ENCODE measurements at places on chromosomes 13 and 19.

GRCh38 chr13:35865341-35866240 lies 265.6 kb downstream of the DCLK1 start:
- DNase-seq, result no peak

DNA sequence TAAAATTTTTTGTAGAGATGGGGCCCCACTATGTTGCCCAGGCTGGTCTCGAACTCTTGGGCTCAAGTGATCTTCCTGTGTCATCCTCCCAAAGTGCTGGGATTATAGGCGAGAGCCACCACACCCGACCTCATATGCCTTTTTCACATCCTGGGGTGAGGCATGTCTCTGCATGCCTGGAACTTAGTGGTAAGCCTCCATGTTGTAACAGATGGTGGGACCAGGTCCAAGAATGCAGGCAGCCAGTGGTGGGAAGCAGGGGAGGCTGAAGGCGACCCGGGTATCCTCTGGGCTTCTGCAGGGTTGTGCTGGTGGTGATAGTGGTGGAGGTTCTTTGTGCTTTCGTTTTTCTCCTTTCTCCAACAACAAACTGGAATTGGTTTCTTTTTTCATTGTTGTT lies 30.1 kb upstream of the CCDC124 start:
- DNase-seq, result no peak

DNA sequence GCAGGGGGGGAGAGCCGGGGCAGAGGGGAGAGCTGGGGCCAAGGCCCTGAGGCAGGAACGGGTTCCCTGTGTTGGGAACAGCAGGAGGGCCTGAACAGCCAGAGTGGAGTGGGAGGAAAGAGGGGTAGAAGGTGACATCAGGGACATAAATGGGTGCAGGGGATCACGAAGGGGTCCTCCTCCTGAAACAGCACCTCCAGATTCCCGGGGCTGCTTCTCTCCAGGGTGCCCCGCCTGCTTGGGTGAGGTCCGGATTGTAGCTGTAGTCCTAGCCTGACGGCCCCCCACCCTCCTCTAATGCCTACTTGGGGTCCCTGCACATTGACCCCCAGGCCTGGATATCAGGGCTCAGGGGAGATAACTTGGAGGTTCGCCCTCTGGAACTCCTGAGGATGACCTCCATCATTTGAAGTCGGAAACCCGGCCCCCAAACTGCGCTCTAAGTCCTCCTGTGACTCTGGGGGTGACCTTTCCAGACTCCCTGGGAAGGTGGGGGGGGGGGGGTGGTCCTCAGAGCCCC lies 473 bp upstream of the SCN1B start:
- no peak for DNase-seq

DNA sequence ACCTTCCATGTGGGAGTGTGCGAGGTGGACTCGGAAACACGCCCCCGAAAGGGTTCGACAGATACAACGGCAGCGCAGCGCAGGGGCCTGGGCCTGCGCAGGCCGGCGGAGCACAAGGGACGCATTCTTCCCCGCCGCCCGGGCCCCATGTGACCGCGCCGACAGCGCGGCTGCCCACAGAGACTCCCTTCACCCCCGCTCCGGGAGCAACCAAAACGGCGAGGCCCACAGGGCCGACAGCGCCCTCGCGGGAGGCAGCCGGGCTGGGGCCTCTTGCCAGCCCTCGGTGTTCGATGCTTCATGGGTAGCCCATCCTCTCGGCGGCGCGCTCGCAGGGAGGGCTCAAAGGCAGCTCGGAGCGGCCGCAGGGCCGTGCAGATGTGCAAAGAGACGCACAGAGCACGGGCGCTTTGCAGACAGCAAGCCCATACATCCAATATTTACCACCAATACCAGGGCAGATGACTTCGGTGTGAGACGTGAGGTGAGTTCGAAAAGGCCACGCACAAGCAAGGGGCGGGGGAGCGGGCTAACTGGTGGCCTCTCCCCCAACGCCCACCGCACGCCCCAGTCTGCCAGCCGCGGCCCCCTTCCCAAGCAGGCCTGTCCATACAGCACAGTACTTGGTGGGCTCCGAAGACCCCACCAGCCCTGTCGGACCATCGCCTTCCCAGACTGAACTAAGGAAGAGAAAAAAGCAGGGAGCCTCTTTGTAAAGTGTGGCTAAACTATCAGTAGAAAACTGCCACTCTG lies 89.9 kb downstream of the CRYL1 start:
- DNase-seq, result no peak

DNA sequence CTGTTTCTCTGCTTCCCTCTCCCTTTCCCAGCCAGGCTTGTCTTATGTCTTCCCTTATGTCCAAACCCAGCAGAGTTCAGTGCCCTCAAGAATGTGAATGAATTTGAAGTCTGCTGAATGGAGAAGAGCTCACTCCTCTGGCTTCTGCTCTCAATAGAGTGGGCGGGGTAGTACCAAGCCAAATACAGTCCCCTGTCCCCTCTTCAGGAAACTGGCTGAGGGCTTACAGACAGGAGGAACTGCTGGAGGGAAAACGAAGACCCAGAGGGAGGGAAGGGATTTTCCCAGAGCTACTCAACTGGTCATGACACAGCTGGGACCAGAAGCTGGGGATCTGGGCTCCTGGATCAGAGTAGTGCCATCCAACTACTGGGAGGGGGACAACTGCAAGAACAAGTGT lies 32.9 kb upstream of the POU2F2 start:
- no peak for DNase-seq

DNA sequence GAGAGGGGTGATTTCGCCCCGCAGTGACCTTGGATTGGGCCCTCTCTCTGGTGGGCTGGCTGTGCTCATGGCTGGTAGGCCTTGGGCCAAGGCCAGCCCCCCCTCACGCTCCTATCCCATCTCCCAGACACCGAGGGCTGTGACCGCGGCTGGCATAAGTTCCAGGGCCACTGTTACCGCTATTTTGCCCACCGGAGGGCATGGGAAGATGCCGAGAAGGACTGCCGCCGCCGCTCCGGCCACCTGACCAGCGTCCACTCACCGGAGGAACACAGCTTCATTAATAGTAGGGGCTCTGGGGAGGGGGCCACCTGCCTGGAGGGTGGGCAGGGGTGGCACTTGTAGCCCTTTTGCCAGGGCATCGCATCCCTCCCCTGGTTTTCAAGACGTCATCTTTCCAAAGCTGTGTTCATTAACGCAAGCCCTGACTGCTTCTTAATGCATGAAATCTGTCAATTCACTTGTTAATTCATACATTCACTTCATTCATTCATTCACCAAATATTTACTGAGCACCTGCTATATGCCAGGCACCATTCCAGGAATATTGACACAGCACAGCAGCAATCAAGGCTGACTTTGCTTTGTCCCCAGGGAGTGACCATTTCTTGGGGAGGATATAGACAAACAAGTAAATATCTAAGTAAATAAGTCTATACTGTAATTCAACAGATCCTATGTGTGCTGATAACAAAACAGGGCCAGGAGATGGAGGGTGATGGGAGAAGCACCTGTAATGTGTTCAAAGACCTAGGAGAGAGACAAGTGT lies 26.6 kb downstream of the NCAN start:
- no peak for DNase-seq

DNA sequence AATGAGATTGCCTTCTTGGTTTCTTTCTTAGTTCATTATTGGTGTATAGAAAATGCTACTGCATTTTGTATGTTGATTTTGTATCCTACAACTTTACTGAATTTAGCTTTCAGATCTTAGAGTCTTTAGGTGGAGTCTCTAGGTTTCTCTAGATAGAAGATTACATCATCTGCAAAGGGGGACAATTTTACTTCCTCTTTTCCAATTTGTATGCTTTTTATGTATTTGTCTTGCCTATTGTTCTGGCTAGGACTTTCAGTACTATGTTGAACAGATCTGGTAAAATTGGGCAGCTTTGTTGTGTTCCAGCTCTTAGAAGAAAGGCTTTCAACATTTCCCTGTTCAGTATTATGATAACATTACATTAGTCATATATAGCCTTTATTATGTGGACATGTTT lies 101.0 kb upstream of the SPRY2 start:
- DNase-seq, result no peak

DNA sequence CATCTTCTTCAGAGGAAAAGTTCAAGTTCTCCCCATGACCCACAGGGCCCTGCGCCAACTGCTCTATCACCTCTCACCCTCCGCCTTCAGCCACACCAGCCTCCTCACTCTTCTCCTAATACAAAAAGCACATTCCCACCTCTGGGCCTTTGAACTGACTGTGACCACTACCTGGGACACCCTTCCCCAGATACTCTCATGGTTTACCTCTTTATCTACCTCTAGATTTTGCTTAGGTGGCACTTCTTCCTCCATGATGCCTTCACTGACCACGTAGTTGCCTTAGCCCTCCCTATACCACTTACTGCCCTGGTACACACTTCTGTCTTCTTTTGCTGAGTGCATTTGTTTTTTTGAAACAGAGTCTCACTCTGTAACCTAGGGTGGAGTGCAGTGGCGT lies 3.9 kb upstream of the SYCE2 start:
- no peak for DNase-seq

- DNase-seq, result no peak
Observed at GRCh38 chr13:57638186-57638890, 6.8 kb downstream of the PCDH17 start.

GRCh38 chr19:49546825-49547565 lies 19.2 kb downstream of the RCN3 start:
- DNase-seq, result no peak

GRCh38 chr13:113901231-113901630 lies 37.4 kb upstream of the GAS6 start:
- no peak for DNase-seq

DNA sequence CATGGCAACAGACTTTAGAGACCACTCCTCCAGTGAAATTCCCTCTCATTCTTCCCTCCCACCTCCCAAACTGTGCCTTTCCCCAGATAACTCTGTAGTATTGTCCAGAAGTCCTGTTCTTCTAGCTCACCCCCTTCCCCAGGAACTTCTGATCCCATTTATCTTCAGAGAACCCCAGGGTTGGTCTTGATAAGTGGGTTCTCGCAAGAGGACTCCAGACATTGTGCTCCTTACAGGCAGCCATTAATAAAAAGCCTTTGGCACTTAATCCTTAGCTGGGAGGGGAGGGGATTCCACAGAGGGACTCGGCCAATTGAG lies 1.9 kb downstream of the LTBP4 start:
- no peak for DNase-seq

DNA sequence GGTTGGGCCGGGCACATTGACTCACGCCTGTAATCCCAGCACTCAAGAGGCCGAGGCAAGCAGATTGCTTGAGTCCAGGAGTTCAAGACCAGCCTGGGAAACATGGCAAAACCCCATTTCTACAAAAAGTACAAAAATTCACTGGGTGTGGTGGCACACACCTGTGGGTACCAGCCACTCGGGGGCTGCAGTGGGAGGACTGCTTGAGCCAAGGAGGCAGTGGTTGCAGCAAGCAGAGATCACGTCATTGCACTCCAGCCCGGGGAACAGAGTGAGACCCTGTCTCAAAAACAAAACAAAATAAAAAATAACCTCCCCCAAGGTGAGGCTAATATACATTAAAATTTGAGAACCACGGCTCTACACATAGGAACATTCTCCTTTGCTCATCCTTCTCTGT lies 24.9 kb downstream of the NLRP13 start:
- DNase-seq, result no peak

DNA sequence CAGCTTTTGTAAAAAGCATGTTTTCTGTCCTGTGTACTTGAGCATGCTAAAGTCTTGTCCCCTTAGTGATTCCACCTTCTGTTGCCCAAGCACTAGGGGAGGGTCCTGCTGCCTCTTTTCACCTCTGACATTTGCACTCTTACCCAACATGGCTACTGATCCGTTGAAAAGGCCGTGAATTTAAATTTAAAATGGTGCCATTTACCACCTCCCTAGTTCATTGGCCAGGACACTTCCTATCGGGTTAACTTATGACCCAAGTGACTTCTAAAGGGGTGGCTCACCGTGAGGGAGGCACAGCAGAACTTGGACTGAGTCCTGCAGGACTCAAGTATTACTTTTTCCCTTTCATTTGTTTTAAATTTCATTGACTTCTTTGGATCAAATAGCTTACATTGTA lies 33.3 kb upstream of the CEACAM21 start:
- DNase-seq, result no peak

GRCh38 chr19:5308451-5309437 lies 31.9 kb downstream of the PTPRS start:
- DNase-seq, result no peak

GRCh38 chr13:27613628-27614027 lies 6.7 kb downstream of the LNX2 start:
- DNase-seq, result no peak

DNA sequence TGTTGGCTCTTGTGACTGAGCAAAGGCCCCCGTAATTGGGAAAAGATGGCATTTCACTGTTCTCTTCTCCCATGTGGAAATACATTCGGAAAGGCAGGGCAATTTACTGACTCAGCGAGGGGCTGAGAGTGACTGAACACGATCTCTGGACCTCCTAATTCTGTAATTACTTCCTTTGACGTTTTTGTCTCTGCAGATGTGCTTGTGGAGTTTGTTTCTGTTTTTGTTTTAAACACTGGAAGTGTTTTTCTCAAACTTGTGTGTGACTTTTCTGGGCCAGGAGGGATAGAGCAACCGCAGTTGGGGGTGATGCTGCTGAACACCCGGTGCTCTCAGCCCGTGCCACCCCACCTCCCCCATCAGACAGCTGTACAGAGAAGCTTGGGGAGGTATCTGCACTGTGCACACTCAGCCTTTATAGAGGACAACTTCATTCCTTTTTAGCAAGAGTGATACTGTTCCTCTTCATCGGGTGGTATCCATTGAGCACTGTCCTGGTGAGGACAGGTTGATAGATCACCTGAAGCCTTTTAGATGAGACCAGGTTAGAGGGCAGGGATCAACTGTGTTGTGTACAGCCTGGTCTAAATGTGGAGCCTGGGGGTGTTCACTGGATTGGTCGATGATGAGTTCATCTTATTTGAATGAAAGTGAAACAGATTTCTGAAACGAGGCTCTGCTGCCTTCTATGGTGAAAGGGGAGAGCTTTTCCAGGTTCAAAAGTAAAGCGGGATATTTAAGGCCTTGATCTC lies 117.4 kb downstream of the ESD start:
- DNase-seq, result no peak

- no peak for DNase-seq
Observed at GRCh38 chr19:2150794-2151338, 500 bp downstream of the AP3D1 start.

GRCh38 chr13:41459432-41460073 lies 2.2 kb downstream of the RGCC start:
- no peak for DNase-seq

DNA sequence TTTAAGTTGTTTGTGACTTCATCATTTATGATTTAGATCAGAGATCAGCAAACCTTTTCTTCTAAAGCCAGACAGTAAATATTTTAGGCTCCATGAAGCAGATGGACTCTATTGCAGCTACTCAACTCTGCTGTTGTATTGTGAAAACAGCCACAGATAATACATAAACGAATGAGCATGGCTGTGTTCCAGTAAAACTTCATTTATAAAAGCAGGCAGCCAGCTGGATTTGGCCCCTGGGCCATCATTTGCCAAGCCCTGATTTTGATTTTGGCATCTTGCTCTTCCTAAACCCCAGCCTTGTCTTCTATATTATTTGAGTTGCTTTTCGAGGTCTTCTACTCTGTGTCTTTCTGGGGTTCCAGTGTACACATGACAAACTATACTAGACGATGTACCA lies 41.3 kb downstream of the RNASEH2B start:
- no peak for DNase-seq

GRCh38 chr19:19956434-19957075 lies 55.8 kb downstream of the ZNF93 start:
- DNase-seq, result no peak

- DNase-seq, result no peak
Observed at GRCh38 chr13:59829690-59830089, 334.0 kb downstream of the DIAPH3 start.

All from stimulated activated CD8-positive, alpha-beta memory T cell treated with anti-CD3 and anti-CD28 coated beads, Interleukin-15, amount 100 ng/mL, for 48 hours (primary cell).